ENCODE measurements at places on chromosomes 13 and 19.
A peak's percentile ranks its signal among the peaks of the same experiment; 100 is the strongest.

DNA sequence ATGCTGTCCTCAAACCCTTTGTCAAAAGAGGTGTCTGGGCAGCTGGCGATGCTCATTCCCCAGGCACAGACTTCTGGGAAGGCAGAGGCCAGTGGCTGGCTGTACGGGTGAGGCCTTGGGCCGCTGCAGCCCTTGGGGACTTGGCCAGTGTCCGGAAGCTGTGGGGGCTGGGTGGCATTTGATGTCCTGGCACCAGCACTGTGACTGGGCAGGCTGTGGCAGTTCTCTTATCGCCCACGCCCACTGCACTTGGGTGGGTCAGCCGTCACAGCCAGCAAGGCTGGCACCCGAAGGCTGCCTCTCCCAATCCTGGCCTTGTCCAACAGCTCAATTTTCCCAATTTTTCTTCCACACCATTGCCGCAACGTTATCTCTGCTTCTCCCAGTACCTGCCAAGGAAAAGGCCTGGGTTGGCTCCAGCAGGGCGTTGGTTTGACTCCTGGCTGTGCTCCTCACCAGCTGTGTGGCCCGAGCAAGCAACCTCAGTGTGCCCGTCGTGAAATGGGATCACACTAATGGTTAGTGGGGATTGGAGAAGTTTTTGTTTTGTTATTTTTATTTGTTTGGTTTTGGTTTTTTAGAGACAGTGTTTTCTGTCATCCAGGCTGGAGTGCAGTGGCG lies 12.7 kb upstream of the SLC44A2 start:
- DNase-seq = no peak

DNA sequence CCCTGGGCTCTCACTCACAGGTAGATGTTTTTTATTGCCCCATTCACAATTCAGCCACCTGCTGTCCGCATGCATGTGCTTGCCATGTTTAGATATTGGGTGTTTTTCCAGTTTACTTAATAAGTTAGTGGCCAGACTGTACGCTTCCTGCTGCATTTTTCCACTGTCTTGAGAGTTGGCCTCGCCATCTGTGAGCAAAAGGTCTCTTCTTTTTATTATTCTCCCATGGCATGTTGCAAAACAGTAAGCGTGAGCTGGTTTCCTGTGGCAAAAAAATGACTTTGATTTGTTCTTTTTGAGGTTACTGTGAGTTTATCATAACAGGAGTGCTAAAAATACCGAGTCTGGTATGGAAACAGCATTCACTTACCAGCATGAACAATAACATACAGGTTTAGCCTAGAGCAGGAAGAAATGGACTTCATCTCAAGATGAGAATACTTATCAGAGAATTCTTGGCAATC lies 46.0 kb downstream of the SAE1 start:
- peak; percentile 15 for DNase-seq

GRCh38 chr13:93959796-93960533 lies 519.5 kb downstream of the DCT start:
- DNase-seq = no peak

GRCh38 chr13:113933901-113934300 lies 40.0 kb downstream of the C13orf46 start:
- no peak for DNase-seq

DNA sequence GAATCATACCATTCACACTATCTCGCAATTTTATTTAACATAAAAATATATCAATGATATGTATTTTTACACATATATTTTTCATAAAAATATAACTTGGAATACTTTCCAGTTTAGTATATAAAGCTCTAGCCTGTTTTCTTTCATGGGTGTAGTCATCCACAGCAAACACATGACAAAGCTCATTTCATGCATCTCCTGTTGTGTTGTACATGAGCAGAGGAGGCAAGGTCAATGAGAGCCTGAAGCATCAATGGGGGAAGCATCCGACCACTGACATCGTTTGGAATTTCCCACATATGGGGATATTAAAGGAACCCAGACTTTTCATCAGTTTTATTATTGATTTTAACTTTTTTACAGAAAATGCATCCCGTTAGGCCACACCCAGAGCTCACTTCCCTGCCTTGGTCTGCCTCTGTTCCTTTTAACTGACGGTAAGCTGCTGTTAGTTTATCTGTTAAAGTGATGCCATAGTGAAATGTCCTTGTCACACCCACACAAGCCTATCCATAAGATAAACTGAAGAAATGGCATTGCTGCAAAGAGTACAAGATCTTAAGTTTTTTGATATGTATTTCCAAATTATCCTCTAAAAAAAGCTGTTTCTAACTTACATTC lies 44.0 kb downstream of the MIPEP start:
- DNase-seq = no peak

- no peak for DNase-seq
Observed at GRCh38 chr13:110628952-110629701, 13.8 kb downstream of the NAXD start.
